ENCODE measurements at places on chromosomes 1 and 21.

DNA sequence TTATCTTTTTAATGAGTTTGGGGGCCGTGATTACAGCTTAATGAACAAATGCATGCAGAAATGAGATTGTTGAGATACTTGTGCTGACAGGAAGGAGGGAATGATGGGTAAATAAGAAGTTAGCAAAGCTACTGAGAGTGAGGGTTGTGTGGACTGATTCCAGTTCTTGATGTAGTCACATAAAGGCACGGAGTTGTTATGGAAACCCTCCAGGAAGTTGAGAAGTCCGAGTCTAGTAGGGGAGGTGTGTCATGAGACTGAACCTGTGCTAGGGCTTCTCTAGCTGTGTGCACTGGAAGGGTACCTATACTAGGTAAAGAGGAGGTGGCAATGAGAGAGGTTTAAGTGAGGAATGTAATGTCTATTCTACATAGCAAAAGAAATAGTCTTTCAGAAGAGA is 475.7 kb downstream of the USP25 start:
- no peak for DNase-seq

DNA sequence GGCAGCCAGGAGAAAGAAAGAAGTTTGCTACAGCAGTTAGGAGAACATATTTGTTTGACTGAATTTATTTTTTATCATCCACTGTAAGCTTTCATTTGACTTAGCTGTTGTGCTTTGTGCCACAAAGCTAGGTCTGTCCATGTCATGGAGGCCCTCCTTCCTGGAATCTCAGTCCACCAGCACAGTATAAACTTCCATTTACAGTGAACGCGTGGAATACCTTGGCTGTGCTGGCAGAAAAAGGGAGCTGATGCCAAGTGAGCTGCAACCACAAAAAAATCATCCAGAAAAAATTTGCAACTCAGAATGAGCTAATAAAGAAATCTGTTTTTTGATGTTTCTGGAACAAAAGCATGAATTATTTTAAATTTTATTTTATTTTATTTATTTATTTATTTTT is 72.6 kb downstream of the ATP6V1G3 start:
- DNase-seq = no peak

- no peak for DNase-seq
Observed at GRCh38 chr1:161824618-161825017, 58.5 kb downstream of the ATF6 start.

DNA sequence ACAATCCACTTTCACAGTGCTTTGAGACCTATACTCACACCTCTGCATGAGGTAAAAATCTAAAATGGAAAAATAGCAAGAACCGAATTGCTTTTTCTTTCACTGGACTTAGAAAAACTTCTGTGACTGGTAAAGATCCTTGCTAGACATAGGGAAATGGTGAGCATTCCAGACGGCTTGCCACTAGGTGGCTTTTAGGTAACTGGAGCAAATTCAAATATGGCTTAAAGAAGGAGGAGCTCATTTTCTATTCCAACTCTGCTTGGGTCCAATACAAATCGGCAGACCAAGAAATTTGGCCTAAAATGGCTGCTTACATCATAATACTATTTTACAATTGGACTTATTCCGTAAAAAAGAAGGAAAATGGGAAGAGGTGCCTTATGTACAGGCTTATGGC is 977.9 kb downstream of the ADGRL2 start:
- DNase-seq = no peak

Data from stimulated activated CD4-positive, alpha-beta T cell treated with anti-CD3 and anti-CD28 coated beads, TNF-alpha, amount 100 ng/mL, for 4 hours (primary cell).